Amniotic stem cell (primary cell): ENCODE measurements at places on chromosomes 2 and 18.

- DNase-seq: no peak
Measured at GRCh38 chr2:54803783-54804751, 80.6 kb downstream of the EML6 start.

DNA sequence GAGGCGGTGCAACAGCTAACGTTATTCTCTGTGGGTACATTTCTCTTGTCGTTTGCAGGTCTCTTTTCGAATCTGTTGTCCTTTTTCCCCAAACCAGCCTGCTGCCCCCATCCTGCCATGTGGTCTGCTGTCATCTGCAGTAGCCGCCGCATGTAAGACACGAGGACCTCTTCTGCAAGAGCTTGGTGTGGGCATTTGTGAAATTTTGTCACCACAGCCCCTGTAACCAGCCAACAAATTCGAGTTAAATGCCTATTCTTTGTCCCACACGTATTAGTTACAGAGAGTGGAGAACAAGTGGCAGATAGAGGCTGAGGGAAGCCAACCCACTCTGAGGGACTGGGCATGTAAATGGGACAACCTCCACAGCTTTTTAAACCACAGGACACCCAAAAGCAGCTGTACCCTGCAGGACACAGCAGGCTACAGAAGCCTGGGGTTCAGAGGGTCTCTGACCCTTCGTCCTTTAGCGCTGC lies 35.0 kb downstream of the ITGA6 start:
- no peak for DNase-seq

DNA sequence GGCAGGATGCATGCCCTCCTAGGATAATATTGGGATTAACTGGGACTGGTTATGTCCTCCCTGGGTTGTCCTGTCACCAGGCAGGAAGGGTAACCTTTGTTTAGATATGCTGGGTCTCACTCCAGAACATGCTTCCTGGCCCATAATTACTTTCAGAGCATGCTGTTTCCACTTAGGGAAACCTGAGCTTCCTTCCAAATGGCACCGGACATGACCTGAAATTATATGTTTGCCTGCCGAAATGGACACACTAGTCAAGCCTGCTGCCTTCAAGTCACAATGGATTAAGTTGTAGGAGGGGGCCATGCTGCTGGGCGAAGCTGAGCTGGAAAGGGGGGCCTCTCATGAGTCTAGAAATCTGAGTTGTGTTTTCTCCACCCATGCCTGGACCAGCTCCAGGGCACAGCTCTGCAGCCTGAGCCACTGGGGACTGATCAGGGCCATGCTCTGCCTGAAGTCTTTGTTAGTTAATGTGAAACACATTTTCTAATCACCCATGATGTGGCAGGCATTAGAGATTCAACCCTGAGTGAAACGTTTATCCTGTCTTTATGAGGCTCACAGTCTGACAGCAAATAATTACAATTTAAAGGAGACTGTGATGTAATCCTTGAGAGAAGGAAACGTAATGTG lies 273.3 kb downstream of the TNS1 start:
- no peak for DNase-seq

DNA sequence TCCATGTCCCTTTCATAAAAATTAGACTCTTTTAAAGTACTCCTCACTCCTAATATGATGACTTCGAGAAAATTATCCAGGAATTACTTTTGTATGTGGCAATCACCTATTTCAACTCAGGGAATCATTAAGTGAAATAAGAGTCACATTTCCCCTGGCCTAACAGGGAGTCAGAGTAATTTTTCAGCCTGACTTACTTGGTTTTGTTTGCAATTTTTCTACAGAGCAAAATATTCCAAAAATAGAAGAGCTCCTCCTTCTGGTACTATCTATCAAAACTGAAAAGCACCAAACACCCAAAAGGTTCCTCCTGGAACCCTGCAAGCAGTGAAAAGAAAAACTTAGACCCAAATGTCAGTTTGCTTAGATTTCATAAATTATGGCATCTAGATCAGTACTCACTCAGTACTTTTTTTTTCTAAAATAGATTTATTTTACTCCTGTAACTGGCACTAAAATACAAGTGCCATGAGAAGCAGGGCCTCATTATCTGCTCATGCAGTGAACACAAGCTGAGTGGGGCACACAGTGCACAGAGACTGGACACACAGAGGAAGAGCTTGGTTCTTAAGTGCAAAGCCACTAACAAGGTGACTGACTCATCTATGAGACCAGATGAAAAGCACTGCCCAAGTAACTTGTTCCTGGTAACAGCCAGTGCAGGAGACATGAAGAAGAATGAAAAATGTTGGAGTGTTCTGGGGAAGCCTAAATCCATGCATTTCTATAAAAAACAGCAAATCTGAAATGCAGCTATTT lies 28.7 kb downstream of the ACAA2 start:
- DNase-seq: no peak

GRCh38 chr18:7601246-7601615 lies 34.1 kb downstream of the PTPRM start:
- no peak for DNase-seq

DNA sequence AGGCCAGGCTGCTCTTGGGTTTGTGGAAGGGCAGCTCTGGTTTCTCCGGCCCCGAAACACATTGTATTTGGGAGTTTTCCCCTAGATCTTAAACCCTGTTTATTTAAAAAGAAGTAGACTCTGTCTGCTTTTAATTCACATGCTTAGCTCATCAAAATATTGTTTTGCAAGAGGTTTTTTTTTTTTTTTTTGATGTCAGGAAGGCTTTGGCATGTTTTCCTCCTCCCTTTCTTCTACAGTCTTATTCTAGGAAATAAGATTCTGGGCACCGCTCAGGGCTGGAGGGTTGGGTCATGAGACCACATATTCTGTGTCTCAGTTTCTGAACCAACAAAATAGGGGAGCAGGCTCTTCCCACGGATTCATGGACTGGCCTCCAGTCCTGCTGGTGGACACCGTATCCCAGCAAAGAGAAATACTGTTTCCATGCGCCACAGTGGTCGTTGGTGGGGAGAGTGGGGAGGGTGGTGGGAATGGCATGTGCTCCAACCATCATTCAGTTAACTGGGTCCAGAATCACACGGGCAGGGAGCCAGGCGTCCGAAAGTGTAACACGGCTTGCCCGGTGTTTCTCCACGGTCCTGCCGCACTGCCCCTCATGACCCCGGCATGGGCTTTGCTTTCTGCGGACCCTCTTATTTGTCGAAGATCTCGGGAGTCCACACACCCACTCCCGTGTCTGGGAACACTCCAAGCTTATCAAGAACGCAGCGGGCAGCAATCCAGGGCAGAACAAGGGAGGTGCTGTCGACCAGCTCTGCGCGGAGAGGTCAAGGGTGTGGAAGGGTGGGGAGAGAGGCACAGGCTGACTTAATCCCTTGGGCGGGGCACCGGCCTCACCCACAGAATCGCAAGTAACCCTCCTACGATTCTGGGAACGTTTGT lies 176.7 kb downstream of the GLI2 start:
- DNase-seq: no peak

DNA sequence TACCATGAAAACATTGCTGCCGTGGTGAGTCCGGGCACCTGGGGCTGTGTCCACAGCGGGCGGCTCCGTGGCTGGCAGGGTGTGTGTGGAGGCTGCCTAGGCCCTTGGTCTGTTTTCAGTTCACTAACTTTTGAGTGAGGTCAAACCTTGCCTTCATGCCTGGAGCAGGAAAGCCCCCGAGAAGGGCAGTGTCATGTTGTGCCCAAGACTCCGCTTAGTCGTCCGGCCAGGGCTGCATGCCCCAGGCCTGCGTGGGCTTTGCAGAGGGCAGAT lies 24.1 kb downstream of the MAL start:
- no peak for DNase-seq

GRCh38 chr2:184834699-184835397 lies 236.5 kb downstream of the ZNF804A start:
- DNase-seq: no peak

DNA sequence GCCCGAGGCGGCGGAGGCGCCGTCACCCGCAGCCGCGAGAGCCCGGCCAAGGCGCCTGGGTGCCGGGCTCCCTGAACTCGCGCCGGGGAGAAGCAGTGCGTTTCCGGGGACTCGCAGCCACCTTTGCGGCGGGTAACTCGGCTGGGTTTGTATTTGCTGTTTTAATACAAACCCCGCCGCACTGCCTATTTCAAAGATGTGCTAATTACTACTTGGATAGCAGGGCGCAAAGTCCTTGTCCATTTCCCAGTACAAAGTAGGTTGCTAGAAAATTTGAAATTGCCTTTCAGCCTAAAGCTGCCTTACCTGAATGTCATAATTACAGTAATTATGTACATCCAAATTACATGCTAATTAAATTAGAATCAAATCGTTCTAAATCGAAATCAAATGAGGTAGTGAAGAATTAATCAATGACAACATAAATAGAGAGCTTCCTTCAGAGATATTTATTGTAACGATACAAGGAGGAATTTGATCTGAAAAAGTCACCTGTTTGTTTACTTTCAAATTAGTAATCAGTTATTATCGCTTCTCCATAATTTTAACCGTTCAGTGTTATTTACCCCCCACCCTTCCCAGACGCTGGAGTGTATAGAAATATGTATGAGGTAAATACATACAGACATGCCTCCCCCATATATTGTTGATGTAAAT lies 8.1 kb downstream of the SP9 start:
- no peak for DNase-seq

GRCh38 chr2:127984551-127984950 lies 43.3 kb downstream of the SAP130 start:
- DNase-seq: no peak

- DNase-seq: no peak
Measured at GRCh38 chr18:42623935-42624334, 491.6 kb downstream of the RIT2 start.

- no peak for DNase-seq
Measured at GRCh38 chr2:168594778-168595177, 138.7 kb downstream of the CERS6 start.

DNA sequence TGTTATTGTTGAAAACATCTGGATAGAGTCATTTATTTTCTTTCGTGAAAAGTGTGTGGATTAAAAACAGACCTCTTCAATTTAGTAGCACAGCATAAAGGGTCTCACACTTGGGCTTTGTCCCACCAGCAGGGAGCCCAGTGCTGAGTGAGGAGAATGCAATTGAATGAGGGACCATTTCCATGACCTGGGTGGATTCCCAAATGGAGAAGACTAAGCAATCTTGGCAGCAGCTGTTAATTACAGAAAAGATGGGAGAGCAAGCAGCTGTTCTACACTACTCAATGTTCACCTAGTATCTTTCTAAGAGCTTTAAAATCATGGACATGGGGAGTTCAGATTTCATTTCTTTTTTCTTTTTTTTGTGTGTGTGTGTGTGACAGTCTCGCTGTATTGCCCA lies 121.8 kb upstream of the FN1 start:
- DNase-seq: no peak

- DNase-seq: no peak
Measured at GRCh38 chr2:104702031-104702850, 151.7 kb upstream of the POU3F3 start.

GRCh38 chr2:50042771-50043170 lies 888.5 kb upstream of the FSHR start:
- no peak for DNase-seq

DNA sequence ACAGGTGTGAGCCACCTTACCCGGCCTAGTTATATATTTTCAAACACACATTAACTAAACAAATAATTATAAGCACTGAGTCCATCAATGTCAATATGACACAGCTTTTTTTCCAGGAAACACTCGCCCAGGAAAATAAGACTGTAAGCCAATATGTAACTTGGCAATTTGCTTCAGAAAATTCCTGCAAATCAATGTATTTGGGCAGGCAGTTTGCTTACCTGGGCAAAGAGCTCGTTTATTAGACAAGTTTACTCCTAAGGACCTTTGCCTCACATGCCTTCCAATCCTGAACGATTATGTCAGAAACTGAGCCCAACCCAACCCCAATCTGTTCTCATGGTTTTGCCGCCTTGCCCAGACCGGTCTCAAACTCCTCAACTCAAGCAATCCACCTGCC lies 34.7 kb upstream of the NDUFV2 start:
- DNase-seq: no peak

DNA sequence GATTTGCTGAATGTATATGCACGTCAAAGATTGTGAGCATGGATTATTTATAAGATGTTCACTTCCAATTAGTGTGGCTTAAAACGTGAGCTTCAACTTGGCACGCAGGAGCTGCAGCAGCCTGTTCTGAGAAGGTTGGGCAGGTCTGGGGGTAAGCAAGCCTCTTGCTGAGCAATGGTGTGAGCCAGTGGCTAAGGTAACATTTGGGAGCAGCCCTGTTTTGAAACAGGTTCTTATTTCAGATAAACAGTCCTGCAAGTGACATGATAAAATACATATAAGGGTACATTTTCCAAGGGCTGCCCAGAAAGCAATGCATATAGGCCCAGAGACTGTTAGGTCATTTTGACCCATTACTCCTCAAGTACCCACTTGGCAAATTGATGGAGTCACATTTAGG lies 415.3 kb downstream of the ZNF521 start:
- DNase-seq: no peak

- DNase-seq: peak; percentile 10
Measured at GRCh38 chr18:44579028-44579702, 101.5 kb upstream of the SETBP1 start.

- DNase-seq: no peak
Measured at GRCh38 chr2:127439343-127439742, 21.1 kb downstream of the PROC start.

DNA sequence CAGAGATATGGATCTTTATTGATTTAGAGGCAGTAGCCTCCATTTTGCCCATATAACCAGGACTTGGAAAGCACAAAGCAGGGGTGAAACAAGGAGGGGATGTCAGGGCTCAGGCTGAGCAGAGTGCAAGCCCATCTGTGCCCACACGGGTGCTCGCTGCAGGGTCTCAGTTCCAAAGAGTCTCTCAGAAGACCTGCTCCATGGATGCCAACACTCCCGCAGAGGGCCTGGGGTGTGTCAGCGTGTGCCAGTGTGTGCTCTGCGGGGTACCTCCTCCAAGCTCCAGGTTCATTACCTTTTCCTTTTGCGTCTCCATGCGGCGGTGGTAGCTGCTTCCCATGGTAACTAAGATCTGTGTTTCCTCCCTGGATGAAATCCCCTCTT lies 107.5 kb downstream of the EIPR1 start:
- DNase-seq: no peak

- no peak for DNase-seq
Measured at GRCh38 chr18:58388736-58389135, 240.2 kb downstream of the ALPK2 start.

DNA sequence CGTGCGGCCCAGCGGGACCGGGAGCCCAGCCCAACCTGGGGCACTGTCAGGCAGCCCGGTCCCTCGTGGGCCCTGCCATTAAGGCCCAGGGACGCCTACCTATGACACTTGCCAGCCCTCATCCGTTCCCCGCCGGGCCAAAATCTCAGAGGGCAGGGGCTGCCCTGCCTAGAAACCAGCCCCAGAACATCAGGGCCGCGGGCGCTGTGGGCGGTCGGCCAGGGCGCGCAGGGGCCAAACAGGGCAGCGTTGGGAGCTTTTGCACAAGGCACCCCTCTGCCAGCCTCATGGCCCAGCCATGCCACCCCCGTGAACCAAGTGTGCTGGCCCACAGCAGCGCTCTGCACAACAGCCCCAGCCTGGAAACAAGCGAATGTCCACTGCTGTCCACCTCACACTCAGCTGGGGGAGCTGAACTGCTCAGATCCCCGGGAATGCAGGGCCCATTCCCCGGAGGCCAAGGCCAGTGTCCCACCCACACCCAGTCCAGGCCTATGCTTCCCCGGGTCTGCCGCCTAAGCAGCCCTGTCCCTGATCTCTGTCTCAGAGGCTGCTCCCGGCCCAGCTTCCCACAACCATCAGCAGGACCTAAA lies 3.5 kb upstream of the NEURL3 start:
- no peak for DNase-seq

- DNase-seq: no peak
Measured at GRCh38 chr2:133296401-133296800, 271.9 kb downstream of the NCKAP5 start.

GRCh38 chr2:29946505-29946904 lies 25.1 kb upstream of the ALK start:
- DNase-seq: no peak
